Pancreas (tissue), 10 donors: ENCODE measurements at places on chromosomes 2 and 18.

- DNase-seq = no peak
Observed at GRCh38 chr2:138359532-138359931, 142.0 kb upstream of the SPOPL start.

GRCh38 chr18:28198620-28199019, 21.7 kb upstream of the CDH2 start:
- DNase-seq = no peak

DNA sequence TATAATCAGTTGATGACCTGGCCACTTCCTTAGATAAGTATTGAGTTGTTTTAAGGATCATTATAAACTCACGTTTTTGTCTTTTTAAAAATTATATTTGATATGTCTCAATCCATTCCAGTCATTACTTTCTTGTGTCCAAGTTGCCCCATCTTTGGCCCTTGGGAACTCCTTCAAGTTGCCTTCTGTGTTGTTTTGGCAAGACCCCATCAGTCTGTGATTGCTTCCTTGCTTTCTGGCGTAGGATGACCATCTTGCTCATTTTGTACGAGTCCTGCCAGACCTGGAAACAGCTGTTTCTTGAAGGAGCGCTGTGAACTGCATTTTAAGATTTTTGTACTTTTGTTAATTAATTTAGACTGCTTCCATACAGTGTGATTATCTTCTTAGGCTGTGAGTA, 68.9 kb upstream of the ITM2C start:
- DNase-seq = no peak

DNA sequence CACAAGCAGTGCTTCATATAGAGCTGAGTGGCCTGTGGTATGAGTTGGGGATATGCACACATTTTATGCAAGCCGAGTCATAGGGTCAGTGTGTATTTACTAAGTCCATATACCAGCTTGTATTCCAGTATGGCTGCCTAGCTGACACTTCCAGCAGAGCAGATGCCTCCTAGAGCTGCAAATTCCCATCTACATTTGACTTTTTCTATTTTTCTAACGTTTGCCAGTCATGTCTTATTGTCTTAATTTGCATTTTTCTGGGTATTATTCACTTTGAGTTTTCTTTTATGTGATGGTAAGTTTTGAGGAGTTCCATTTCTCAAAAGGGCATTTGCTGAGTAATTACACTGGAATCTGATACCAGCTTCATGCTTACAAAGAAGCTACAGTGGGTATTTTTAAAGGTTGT, 334.5 kb upstream of the CDH2 start:
- no peak for DNase-seq

- no peak for DNase-seq
Observed at GRCh38 chr18:13019301-13019700, 28.1 kb downstream of the CEP192 start.

GRCh38 chr2:8436585-8436984, 245.3 kb upstream of the ID2 start:
- DNase-seq = no peak

- DNase-seq = no peak
Observed at GRCh38 chr2:229132236-229132635, 138.9 kb downstream of the PID1 start.
